ENCODE measurements at places on chromosomes 1 and 21.

- no peak overlapping the region for H3K4me3 ChIP-seq
- DNase-seq, result peak; percentile 26
- no peaks in the 10 kb centered on the region for H3K36me3 ChIP-seq
- H3K27ac ChIP-seq, result no peak overlapping the region
- H3K27me3 ChIP-seq, result peaks cover 7% of the 10 kb centered on the region
Observed at GRCh38 chr1:211643324-211644212, 31.9 kb downstream of the NEK2 start.

DNA sequence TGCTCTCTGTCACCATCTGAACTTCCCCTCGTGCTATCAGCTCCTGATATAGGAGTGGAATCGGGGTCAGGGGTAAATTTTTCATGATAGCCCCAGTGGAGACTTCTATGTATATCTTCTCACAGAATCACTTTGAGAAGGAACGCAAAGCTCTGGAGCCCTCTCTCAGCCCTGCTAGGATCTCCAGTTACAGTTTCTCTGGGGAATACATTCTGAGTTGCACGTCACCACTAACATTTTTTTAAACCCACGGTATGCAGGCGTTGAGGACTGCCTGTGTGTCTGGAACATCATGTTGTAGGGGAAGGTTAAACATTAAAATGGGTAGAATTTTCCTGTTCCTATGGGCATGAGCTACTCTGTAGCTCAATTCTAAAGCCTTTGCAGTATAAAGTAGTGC lies 116.4 kb upstream of the FAM78B start:
- no peak for DNase-seq
- no peaks in the 10 kb centered on the region for H3K4me1 ChIP-seq
- H3K4me3 ChIP-seq, result no peak overlapping the region
- H3K27ac ChIP-seq, result no peak overlapping the region

DNA sequence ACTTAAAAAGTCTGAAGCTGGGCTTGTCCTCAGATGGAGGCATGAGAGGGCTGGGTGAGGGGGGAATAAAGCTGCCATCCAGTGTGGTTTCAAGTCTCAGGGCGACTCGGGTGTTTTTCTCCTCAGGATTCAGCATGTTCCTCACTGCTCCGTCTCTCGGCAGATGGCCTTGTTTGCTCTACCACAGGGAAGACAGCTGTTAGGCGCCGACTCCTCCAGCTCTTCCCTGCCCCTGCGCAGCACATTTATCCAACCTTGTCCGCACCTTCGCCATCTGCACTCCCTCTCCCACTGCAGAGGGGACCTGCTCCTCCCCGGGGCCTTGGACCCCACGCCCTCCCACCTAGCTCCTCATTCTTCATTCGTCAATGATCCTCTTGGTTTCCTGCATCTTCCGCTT lies 16.6 kb upstream of the S100A11 start:
- no peak overlapping the region for H3K4me3 ChIP-seq
- peaks cover 41% of the 10 kb centered on the region for H3K27me3 ChIP-seq
- H3K27ac ChIP-seq, result no peak overlapping the region
- H3K4me1 ChIP-seq, result peaks cover 31% of the 10 kb centered on the region
- DNase-seq, result no peak

GRCh38 chr1:218426343-218426657 lies 81.2 kb downstream of the TGFB2 start:
- H3K27me3 ChIP-seq, result no peaks in the 10 kb centered on the region
- H3K4me3 ChIP-seq, result no peak overlapping the region
- no peaks in the 10 kb centered on the region for H3K4me1 ChIP-seq
- H3K27ac ChIP-seq, result no peak overlapping the region

DNA sequence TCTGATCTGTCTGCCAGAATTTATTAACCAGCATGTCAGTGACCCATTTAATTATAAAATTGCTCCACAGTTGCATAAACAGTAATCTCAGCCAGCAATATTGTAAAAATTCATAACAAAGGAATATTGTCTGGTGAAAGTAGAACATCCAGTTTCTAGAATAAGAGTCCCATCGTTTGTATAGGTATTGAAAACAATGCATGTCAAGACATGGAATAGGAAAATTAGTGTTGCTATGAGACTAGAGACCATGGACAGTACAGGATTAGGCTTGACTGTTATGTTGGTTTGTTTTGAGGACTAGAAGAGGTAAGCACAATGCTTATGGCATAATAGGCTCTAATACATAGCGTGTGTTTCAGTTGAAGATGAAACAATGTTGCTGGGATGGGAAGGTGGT lies 37.1 kb downstream of the ATF6 start:
- H3K4me1 ChIP-seq, result peaks cover 3% of the 10 kb centered on the region
- no peak for DNase-seq
- H3K27me3 ChIP-seq, result no peaks in the 10 kb centered on the region

DNA sequence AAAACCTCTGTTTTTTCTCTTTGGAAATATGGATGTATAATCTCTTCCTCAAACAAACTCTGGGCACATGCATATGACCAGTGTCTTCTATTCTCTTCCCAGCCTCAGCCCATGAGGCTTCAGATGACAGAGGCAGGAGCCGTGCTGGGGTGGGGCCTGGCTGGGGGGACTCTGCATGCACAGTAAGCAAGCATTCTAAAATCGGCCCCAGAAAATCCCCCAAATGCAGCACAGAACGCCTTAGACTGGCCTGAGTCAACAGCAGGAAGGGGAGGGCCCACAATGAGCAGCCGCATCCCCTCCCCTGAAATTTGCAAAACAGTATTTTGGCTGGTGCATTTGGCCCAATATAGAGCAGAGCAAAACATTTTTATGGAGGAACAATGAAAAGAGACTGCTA lies 47.8 kb downstream of the ITPKB start:
- no peak overlapping the region for H3K4me3 ChIP-seq
- no peaks in the 10 kb centered on the region for H3K27me3 ChIP-seq
- peaks cover 46% of the 10 kb centered on the region for H3K36me3 ChIP-seq
- H3K27ac ChIP-seq, result peak overlapping the region; percentile 78

GRCh38 chr1:200275415-200275814 lies 134.4 kb downstream of the ZNF281 start:
- H3K27ac ChIP-seq, result no peak overlapping the region
- H3K4me3 ChIP-seq, result no peak overlapping the region
- DNase-seq, result no peak
- no peaks in the 10 kb centered on the region for H3K36me3 ChIP-seq
- H3K4me1 ChIP-seq, result no peaks in the 10 kb centered on the region

- no peaks in the 10 kb centered on the region for H3K4me1 ChIP-seq
- H3K27ac ChIP-seq, result no peak overlapping the region
- H3K27me3 ChIP-seq, result no peaks in the 10 kb centered on the region
- DNase-seq, result no peak
Observed at GRCh38 chr1:93964777-93965200, 55.6 kb upstream of the GCLM start.

DNA sequence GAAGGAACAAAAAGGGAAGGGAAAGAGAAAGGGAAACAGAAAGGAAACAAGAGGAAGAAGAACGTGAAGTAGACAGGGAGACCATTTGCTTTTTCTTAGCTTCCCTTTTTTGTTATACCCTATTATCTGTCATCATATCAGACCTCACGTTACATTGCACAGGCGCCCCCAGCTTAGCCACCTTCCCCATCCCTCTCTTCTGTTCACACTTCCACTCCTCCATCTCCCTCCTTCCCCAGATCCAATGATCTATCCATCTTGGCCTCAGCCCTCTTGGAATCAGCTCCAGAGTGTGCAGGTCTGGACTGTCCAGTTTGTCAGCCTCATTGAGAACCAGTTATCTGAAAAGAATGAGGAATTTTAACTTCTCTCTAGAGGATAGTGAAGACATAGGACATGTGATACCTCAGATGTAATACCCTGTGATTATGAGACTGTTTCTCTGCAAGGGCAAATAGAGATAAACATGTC lies 101.1 kb upstream of the ERRFI1 start:
- H3K4me1 ChIP-seq, result no peaks in the 10 kb centered on the region
- H3K36me3 ChIP-seq, result no peaks in the 10 kb centered on the region
- H3K4me3 ChIP-seq, result no peak overlapping the region
- no peak overlapping the region for H3K27ac ChIP-seq
- no peak for DNase-seq
- H3K27me3 ChIP-seq, result no peaks in the 10 kb centered on the region

- H3K4me3 ChIP-seq, result no peak overlapping the region
- H3K36me3 ChIP-seq, result no peaks in the 10 kb centered on the region
- H3K27me3 ChIP-seq, result peaks cover 9% of the 10 kb centered on the region
- DNase-seq, result no peak
- no peak overlapping the region for H3K27ac ChIP-seq
Observed at GRCh38 chr1:167082511-167083027, 7.6 kb downstream of the GPA33 start.

GRCh38 chr1:169318536-169319244 lies 48.9 kb downstream of the NME7 start:
- H3K4me3 ChIP-seq, result no peak overlapping the region
- DNase-seq, result no peak
- no peaks in the 10 kb centered on the region for H3K27me3 ChIP-seq
- no peak overlapping the region for H3K27ac ChIP-seq
- H3K4me1 ChIP-seq, result peaks cover 1% of the 10 kb centered on the region
- H3K36me3 ChIP-seq, result peaks cover 2% of the 10 kb centered on the region

DNA sequence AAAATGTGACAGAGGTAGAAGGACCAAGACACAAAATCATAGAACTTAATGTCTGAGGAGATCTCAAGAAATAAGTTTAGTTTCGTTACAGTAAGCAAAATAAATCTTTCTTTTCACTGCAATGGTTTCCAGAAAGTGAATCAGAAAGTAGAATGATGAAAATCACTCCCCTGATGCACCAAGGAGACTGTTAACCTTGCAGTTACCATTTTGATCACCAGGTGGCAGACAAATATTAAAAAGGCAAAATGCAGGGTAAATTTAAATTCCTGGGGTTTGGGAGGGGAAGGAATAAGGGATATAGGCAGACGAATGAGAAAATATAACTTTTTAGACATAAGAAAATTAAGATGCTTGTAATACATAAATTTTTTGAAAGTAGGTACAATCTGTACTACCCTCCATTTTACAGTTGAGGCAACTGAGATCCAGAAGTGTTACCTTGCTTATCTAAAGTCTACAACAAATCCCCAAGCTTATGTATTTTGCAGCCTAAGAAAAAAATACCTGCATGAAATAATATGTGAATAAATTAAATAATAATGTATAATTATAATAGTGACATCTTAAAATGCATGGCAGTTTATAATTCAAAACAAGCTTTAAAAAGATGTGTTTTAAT lies 253.2 kb downstream of the CRB1 start:
- no peaks in the 10 kb centered on the region for H3K27me3 ChIP-seq
- H3K4me1 ChIP-seq, result peaks cover 6% of the 10 kb centered on the region
- H3K36me3 ChIP-seq, result no peaks in the 10 kb centered on the region

DNA sequence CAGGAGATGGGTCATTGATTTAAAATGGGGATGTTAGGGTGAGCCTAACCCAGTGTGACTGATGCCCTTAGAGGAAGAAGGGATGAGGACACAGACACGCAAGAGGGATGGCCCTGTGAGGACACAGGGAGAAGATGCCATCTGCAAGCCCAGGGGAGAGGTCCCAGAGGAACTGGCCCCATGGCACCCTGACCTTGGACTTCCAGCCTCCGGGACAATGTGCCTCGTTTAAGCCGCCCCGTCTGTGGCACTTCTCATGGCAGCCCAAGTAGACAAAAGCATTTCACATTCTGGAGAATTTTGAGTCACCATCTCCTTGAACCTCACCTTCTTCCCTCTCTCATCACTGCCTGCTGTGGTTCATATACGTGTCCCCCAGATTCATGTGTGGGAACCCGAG lies 20.1 kb upstream of the PCBP3 start:
- H3K27me3 ChIP-seq, result peaks cover 37% of the 10 kb centered on the region
- no peaks in the 10 kb centered on the region for H3K36me3 ChIP-seq
- H3K4me3 ChIP-seq, result no peak overlapping the region
- H3K4me1 ChIP-seq, result no peaks in the 10 kb centered on the region
- no peak for DNase-seq
- H3K27ac ChIP-seq, result no peak overlapping the region

- H3K4me3 ChIP-seq, result no peak overlapping the region
- H3K27ac ChIP-seq, result no peak overlapping the region
- H3K36me3 ChIP-seq, result no peaks in the 10 kb centered on the region
- peaks cover 24% of the 10 kb centered on the region for H3K27me3 ChIP-seq
Observed at GRCh38 chr21:41282412-41282811, 34.2 kb upstream of the FAM3B start.

DNA sequence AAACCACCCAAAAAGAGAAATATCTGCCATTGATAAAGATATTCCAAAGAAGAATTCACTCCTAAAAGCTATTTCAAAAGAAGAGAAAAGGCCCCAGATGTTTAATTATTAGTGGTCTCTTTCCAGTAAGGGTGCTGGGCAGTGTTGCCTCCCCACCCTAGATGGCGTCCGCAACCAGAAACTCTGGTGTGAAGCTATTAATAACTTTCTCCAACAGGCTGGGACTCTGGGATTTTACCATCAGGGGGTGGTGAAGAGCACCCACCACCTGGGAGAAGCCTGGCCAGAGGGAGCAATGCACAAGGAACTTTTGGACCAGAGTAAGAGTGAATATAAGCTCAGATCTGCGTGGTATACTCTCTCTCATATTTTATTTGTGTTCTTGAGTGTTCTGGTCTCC lies 115.4 kb upstream of the TIAM1 start:
- H3K4me1 ChIP-seq, result no peaks in the 10 kb centered on the region
- H3K4me3 ChIP-seq, result no peak overlapping the region

DNA sequence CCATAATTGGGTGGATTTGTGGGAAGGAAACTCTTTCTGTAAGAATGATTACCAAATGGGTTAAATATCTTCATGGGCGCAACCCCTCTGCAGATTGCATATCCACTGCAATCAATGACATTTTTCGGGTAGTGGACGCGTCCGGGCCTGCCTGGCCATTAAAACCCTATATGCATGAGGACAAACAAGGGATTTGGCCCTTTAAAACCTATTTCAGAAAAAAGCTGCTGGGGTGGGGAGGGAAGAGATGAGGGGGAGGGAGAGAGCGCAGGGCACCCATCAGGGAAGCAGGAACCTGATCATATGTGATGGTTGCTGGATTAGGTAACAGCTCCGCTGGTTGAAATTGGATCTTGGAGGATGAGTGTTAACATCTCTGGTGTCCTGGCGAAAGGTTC lies 228.8 kb downstream of the PBX1 start:
- H3K27me3 ChIP-seq, result peaks cover 2% of the 10 kb centered on the region
- H3K36me3 ChIP-seq, result no peaks in the 10 kb centered on the region
- no peak overlapping the region for H3K4me3 ChIP-seq
- no peaks in the 10 kb centered on the region for H3K4me1 ChIP-seq
- no peak overlapping the region for H3K27ac ChIP-seq

- H3K36me3 ChIP-seq, result no peaks in the 10 kb centered on the region
- DNase-seq, result no peak
- no peaks in the 10 kb centered on the region for H3K4me1 ChIP-seq
- H3K27me3 ChIP-seq, result peaks cover 2% of the 10 kb centered on the region
- H3K4me3 ChIP-seq, result no peak overlapping the region
- no peak overlapping the region for H3K27ac ChIP-seq
Observed at GRCh38 chr1:198015309-198015708, 98.1 kb downstream of the LHX9 start.

GRCh38 chr1:14392859-14393365 lies 205.6 kb upstream of the KAZN start:
- H3K27ac ChIP-seq, result no peak overlapping the region
- no peak overlapping the region for H3K4me3 ChIP-seq

GRCh38 chr1:179510038-179510437 lies 65.7 kb downstream of the NPHS2 start:
- H3K4me3 ChIP-seq, result no peak overlapping the region
- H3K27ac ChIP-seq, result no peak overlapping the region
- H3K27me3 ChIP-seq, result peaks cover 2% of the 10 kb centered on the region
- peaks cover 3% of the 10 kb centered on the region for H3K4me1 ChIP-seq

- DNase-seq, result no peak
- H3K4me3 ChIP-seq, result no peak overlapping the region
- H3K36me3 ChIP-seq, result no peaks in the 10 kb centered on the region
- no peaks in the 10 kb centered on the region for H3K27me3 ChIP-seq
Observed at GRCh38 chr1:163084330-163084729, 15.2 kb downstream of the RGS4 start.

- H3K27ac ChIP-seq, result no peak overlapping the region
- DNase-seq, result no peak
- H3K4me3 ChIP-seq, result no peak overlapping the region
- no peaks in the 10 kb centered on the region for H3K4me1 ChIP-seq
- no peaks in the 10 kb centered on the region for H3K36me3 ChIP-seq
Observed at GRCh38 chr1:176829261-176829660, 335.3 kb downstream of the ASTN1 start.

Data from activated CD4-positive, alpha-beta memory T cell treated with anti-CD3 and anti-CD28 coated beads, Interleukin-2, amount 10 ng/mL, durations not matched to agents 7 days and 5 days (primary cell).